ENCODE measurements at places on chromosomes 5 and 9.

DNA sequence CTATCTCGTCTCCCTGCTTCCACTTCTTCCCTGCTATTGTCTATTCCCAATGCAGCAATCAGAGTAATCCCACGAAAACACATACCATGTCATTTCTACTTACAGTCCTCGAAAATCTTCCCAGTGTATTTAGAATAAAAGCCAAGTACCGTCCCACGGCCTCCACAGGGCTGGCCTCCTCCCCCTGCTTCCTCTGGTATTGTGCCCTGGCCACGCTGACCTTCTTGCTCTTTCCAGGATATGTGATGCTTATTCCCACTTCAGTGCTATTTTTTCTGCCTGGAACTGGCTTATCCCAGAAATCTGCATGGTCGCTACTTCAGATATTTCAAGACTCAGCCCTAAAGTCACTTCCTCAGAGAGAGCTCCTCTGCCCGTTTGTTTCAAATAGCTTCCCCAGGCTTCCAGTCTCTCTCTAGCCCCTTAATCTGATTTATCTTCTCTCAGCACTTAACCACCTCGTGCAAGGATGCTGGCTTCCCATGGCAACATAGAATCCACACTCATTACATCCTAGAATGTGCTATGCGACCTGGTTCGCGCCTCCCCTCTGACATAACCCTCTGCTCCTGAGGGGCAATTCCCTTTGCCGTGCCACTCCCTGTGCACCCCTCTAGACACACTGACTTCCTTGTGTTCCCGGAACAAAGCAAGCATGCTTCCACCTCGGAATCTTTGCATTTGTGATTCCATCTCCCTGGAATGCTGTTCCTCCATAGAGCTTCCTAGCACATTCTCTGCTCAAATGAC, 365.9 kb downstream of the ZSWIM6 start:
- no peak for DNase-seq

DNA sequence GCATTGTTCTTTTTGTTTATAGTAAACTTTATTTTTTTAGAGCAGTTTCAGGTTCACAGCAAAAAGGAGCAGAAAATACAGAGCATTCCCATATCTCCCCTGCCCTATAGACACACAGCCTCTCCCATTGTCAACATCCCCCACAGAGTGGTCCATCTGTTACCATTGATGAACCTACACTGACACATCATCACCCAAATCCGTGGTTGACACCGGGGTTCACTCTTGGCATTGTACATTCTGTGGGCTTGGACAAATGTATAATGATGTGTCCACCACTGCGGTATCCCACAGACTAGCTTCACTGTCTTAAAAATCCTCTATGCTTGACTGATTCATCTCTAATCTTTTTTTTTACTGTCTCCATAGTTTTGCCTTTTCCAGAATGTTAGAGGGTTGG, 120.7 kb upstream of the SPATA31C2 start:
- no peak for DNase-seq

DNA sequence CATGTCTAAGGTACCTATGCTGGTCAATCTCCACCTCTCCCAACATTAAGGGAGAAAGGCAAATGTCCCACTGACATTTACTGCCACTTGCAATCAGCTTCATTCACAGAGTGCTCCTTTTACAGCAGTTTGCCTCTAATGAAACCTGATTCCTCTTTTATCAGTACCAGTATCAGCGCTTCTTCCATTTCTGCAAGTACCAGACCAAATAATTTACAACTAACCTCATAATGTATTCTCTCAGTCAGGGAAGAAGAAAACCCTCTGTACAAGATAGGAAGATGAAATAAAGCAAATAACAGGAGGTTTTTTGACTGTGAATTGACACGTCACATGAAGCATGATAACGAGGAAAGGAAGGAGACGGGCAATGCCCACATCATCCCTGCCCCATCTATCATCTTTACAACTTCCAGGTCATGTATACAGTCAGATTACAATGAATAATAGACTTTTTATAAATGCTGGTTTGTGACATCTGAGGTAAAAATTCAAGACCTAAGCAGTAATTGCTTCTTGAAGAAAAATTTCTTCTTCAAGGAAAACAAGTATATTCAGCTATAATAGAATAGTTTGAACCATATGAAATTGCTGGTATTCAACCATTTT, 21.9 kb downstream of the ABITRAM start:
- DNase-seq = no peak

DNA sequence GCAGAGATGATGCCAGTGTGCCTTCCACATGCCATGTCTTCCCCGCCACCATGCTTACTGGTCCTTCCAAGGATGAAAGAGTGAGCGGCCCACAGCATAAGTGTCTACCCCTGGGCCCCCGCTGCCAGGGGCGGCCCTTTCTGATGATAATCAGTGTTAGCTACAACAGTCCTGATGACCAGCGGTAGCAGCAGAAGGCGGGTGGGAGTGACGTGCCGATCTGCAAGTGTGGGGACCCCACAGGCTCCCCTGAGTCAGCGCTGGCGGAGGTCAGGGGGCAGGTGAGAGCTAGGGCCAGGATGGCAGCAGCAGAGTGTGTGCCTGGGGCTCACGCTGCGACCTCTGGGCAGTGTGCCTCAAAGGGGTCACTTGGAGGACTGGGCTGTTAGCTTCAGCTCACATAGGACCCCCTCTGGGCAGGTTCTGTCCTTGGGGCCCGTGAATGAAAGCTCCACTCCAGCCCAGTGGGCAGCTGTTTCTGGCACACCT, 80.4 kb downstream of the HMCN2 start:
- no peak for DNase-seq

- DNase-seq = no peak
Measured at GRCh38 chr5:138654281-138654867, 79.2 kb upstream of the HSPA9 start.

DNA sequence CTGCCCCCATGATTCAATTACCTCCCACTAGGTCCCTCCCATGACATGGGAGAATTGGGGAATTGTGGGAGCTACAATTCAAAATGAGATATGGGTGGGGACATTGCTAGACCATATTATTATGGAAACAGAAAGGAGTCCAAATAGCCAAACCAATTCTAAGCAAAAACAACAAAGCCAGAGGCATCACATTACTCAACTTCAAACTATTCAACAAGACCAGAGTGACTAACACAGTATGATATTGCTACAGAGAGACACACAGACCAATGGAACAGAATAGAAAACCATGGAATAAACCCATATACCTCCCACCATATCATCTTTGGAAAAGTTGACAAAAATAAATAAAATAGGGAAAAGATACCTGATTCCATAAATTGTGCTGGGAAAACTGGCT, 710.5 kb upstream of the CDH9 start:
- DNase-seq = no peak

DNA sequence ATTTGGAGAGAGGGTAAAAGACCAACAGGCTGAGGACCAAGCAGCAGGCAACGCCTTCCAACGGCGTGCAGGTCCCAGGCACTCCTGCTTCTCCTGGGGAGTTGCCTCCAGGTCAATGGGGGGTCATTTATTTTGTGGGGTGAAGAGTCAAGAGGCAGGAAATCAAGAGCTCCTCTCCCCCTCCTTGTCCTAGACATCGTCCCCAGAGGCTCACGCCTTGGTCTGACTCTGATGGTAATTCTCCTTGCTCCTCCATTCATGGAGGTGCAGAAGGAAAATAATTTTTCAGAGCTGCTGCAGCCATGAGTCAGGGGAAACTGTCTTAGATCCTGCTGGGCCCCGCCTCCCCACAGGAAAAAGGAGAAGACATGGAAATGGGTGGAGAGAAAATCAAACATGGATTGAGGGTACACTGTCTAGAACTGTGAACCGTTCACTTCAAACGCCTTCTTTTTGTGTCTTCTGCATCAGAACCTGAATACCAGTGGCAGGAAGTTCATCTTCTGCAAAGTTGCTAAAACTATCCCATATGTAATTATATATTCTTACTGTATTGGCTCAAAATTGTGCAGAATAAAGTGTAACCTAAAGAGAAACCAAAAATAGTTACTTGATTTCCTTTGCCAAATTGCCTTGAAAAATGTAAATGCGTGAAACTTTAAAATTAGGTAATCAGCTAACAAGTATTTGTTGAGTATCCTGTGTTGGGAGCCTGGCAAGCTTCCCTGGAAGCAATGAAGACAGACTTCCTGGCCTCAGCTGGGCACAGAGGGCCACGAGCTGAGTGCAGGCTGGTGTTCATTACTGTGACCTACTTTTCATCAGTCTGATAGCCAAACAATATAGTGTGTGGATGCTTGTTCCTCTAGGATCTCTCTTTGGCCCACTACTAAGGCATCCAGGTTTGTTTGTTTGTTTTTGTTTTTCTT, 142.0 kb downstream of the CMYA5 start:
- DNase-seq = peak; percentile 67

- no peak for DNase-seq
Measured at GRCh38 chr9:90189306-90189705, 453.3 kb downstream of the DIRAS2 start.

GRCh38 chr5:25974451-25974850, 1063.9 kb downstream of the CDH9 start:
- DNase-seq = no peak

- DNase-seq = no peak
Measured at GRCh38 chr5:178389026-178389729, 156.6 kb upstream of the PHYKPL start.

- DNase-seq = no peak
Measured at GRCh38 chr9:117545846-117546245, 131.0 kb upstream of the ASTN2 start.

DNA sequence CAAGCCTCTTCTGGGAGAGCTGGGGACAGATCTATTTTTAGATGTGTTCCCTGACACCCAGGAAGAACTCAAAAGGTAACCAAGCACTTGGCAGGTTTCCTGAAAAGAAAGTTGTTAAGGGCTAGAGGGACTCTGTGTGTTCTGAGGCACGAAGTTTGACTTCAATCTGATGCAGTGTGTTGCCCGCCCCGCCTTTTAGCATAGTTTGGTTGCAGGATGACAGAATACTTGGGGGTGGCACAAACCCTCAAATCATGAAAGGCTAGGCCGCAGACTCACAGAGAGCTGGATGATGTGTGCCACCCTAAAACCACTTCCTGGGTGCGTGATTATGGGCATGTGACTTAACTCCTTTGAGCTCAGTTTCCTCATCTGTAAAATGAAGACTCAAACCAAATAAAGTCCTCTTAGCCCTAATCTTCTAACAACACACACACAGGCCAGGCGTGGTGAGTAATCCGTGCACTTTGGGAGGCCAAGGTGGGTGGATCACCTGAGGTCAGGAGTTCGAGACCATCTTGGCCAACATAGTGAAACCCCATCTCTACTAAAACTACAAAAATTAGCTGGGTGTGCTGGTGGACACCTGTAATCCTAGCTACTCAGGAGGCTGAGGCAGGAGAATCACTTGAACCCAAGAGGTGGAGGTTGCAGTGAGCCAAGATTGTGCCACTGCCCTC, 12.8 kb upstream of the NDFIP1 start:
- DNase-seq = peak; percentile 32

DNA sequence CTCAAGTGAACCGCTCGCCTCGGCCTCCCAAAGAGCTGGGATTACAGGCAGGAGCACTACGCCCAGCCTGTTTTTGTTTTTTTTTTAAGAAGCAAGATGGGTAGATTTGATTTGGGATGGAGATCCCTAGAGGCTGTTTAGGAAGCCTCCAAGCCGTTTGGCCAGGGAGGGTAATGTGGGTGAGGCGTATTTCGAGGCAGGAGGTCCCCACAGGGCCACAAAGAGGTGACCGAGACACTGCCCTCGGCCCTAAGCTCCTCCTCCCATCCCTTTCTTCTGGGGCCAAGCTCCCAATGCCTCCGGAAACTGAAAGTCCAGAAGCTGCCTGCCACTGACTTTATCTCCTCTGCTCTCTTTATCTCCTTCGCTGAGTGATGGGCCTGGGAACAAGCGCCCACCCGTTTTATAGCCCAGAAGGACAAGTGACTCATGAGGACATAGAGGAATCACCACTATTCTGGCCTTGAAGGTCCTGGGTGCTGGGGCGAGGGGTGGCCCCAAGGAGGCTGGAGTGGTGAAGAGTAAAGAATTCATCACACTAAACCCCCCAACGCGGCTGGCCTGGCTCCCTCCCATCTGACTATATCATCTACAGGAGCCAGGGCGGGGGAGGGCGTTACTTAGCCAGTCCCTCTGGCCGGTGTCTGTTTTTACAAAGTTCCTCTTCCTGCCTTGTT, 2.0 kb upstream of the RALGDS start:
- DNase-seq = no peak

DNA sequence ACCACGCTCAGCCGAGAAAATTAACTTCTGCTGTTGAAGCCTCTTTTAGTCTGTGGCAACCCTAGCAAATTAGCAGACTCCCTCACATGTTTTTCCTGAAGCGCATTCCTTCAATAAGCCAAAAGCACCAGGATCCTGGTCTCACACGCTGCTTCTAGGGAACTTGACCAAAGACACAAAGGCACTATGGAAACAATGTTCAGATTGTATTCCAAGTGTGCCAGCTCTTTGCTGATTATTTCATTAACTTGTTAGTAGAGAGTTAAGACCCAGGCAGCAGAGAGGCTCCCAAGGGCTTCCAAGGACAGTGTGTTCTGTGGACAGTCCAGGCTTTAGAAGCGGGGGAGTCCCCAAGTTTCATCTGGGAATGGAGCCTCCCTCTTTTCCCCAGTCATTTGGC, 94.4 kb upstream of the BASP1 start:
- no peak for DNase-seq

Data from vagina (tissue), 2 donors.